NT2/D1 (cell line): ENCODE measurements at places on chromosomes 6 and 20.

- DNase-seq, result no peak
Observed at GRCh38 chr20:21465799-21466198, 48.1 kb downstream of the NKX2-2 start.

DNA sequence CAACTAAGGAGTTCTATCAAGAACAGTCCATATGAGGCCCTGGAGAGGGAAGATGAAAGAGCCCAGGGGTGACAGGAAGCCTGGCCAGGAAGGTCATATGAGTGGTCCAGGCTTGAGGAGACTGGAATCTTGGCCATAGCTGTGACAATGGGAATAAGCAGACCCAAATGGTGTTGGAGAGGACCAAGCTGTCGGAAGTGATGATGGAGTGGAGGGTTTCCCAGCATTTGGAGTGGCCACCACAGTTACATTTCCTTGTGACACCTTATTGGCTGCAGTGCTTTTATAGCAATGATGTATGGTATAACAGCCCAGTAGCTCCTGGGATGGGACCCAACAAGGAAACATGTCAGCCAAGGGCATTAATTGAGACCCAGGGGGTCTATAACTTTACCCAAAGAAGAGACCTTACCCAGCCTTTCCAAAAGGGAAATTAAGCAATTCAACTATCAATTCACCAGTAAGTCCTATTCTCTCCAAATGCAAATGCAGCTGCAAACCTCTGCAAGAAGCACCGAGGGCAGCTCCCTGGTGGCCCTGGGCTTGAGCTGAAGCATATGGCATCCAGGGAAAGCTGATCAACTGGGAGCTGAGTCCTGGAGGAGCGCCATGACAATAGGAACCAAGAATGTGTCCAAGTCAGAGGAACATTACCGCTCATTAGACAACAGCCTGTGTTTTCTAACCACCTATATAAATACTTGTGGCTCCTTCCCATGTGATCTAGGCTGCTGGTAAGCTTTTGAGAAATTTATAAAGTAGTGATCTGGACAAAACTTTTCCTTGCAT, 219.4 kb downstream of the SOD2 start:
- no peak for DNase-seq

DNA sequence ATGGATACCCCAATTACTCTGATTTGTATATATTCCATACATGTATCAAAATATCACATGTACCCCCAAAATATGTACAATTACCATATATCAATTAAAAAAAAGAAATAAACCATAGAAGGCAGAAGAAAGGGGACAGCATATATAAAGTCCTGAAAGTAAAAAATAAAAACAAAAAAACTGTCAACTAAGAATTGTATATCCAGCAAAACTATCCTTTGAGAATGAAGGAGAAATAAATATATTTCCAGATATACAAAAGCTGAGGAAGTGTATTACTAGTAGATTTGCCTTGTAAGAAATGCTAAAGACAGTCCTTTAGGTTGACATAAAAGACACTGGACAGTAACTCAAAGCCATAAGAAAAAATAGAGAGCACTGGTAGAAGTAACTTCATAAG, 9.3 kb upstream of the RIPOR2 start:
- DNase-seq, result no peak

GRCh38 chr6:156957931-156958547, 180.9 kb downstream of the ARID1B start:
- no peak for DNase-seq

- DNase-seq, result no peak
Observed at GRCh38 chr6:146410851-146411595, 132.6 kb upstream of the RAB32 start.

GRCh38 chr20:38225900-38226263, 34.7 kb downstream of the KIAA1755 start:
- DNase-seq, result no peak
